Fibroblast of skin of right biceps (primary cell): ENCODE measurements at places on chromosomes 11 and 22.
A peak's percentile ranks its signal among the peaks of the same experiment; 100 is the strongest.

DNA sequence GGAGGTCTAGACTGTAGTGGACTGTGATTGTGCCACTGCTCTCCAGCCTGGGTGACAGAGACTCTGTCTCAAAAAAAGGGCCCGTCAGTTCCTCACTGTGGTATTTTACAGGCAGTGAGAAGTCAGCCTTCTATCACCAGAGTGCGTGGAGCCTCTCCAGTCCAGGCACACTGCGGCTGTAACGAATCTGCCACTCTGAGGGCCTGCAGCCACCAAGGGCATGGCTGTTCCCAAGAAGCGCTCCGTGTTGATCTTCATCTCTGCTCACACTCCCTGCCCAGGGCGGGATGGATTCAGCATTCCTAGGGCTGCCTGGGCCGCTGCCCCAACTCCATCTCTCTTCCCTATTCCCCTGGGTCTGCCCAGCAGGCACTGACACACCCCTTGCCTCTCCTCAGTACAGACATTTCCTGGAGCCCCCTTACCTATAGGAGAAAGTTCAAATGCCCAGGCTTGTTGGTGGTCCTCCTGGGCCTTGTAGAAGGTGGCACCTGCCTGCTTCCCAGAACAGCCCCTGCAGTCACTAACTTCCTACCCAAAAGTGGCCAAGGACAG, 148.4 kb downstream of the CACNA1I start:
- DNase-seq, result no peak

DNA sequence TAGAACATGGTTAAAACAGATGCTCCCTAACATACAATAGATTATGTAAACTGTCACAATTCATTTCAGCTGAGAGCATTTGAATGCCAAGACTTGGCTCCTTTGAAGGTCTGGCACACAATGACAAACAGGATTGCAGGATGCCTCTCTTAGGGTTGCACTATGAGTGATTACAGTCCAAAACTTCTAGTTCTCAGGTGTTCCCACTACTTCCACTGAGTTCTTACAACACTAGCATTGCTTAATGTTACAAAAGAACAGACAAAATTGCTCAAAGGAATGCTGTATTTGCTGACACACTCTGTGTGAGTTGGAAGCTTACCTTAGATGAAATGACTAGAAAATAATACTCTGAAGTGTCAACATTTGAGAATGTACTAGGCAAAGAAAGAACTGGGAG, 2413.8 kb upstream of the RAG2 start:
- DNase-seq, result no peak

DNA sequence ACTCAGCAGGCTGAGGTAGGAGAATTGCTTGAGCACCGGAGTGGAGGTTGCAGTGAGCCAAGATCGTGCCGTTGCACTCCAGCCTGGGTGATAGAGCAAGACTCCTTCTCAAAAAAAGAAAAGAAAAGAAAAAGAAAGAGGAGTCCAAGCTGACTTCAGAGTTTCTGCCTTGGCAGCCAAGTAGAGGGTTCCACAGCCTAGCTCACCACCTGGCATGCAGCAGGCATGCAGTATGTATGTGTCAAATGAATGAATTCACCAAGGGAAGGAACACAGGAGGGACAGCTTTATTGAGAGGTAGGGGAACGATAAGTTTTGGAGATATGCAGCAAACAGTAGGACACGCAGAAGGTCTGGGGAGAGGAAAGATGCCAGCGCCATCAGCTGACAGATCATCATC, 230.4 kb downstream of the BUD13 start:
- no peak for DNase-seq

DNA sequence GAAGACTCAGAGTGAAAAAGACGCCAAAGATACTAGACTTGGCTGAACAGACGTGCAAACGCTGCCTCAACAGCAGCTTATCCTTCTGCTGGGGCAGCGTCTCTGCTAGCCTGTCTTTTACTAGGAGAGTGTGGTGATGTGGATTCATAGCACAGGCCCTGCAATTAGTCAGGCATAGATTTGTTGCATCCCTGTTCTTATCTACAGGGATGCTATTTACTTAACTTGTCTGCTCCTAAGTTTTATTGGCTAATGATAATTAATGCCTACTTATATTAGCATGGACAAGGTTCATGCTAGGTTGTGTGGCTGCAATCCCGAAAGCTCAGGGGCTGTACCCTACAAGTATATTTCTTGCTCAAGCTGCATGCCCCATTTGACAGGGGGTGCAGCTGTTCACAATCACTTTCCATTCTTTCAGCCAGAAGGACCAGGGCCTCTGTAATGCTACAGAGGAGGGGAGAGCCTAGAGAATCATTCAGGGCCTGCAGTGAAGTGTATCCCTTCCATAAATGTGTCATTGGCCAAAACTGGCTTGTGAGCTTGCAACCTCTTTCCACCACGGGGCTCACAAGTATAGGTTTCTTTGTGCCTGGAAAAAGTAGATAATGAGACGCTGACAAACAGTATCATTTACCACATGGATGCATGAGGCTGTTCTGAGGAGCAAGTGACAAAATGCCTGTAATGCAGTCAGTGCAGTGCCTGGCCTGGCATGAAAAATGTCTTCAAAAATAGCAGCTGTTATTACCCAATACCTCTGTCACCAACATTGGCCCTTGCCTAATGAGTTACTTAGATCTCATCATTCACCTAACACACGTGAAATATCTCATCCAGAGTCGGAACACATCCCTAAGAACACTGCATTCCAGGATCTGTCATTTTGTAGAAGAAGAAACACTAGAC, 685.8 kb upstream of the API5 start:
- no peak for DNase-seq

DNA sequence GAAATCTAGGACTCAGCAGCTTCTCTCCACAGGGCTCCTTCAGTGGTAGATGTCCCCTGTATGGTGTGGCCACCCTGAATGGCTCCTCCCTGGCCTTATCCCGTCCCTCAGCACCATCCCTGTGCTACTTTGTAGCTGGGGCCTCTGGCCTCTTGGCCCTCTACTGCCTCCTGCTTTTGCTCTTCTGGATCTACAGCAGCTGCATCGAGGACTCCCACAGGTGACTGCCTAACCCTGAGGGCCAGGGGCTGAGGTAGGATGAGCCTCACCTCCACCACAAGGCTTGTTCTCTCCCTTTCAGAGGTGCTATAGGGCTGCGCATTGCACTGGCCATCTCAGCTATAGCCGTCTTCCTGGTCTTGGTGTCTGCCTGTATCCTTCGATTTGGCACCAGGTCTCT, 1.8 kb downstream of the TMEM179B start:
- DNase-seq, result no peak

- no peak for DNase-seq
These were observed 4.0 kb upstream of the ATP5MG start for GRCh38 chr11:118397448-118397847.

DNA sequence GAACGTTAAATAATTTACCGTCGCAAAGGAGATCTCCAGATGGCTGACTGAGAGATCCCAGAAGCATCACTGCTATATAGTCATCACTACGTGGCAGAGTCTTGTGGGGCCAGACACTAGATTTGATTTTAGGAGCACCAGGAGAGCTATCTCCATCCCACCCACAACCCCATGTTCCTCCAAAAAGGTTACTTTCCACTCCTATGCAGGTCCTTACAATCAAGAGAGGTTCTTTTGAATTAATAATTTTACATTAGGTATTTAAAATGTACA, 19.4 kb downstream of the GUCY1A2 start:
- peak; percentile 44 for DNase-seq

DNA sequence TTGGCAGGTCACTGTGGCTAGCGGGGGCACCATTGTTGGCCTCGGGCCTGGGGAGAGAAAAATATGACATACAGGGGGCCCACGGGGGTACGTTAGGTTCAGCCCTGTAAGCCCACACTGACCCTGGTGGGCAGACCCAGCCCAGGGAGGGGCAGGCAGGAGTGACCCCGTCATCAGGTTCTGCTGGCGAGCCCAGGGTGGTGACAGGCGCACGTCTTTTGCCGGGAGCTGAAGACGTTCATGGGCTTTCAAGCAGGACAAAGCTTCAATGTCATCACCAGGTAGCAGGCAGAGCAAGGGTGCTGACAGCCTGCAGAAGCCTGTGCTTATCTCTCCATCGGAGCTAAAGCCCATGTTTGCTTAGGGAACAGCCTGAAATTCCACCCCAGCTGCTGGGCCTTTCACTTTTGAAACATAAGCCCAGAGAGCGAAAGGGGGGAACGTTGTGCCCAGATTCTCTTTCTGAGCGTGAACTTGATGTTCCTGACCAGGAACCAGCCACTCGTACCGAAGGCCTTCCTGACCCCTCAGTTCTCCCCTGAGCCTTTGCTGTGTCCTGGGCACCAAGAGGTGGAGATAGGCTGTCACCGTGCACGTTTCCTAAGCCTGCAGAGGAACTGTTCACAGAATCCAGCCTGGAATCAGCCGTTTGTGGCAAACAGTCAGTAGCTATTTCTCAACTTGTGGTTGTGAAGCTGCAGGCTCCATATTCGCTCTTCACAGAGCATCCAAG, 74.0 kb upstream of the ATXN10 start:
- DNase-seq, result no peak

- peak; percentile 20 for DNase-seq
These were observed 7.5 kb upstream of the CSTF3 start for GRCh38 chr11:33168709-33169200.

DNA sequence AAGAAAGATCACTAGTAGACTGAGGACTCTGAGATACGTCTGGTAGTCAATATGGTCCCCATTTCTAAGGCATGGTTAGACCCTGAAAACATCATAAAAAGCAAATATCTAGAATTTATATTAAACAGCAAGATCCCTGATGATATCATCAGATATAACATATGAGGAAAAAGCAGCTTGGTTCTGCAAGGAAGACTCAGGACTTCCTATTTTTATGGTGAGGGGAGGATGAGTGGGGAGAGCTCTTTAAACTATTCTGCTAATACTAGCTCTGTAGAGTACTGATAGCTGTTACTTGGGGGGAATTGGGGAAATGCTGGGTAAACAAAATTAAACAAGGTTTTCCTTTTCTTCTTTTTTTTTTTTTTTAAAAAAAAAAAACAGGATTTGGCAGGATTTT, 235.8 kb downstream of the SWAP70 start:
- no peak for DNase-seq

DNA sequence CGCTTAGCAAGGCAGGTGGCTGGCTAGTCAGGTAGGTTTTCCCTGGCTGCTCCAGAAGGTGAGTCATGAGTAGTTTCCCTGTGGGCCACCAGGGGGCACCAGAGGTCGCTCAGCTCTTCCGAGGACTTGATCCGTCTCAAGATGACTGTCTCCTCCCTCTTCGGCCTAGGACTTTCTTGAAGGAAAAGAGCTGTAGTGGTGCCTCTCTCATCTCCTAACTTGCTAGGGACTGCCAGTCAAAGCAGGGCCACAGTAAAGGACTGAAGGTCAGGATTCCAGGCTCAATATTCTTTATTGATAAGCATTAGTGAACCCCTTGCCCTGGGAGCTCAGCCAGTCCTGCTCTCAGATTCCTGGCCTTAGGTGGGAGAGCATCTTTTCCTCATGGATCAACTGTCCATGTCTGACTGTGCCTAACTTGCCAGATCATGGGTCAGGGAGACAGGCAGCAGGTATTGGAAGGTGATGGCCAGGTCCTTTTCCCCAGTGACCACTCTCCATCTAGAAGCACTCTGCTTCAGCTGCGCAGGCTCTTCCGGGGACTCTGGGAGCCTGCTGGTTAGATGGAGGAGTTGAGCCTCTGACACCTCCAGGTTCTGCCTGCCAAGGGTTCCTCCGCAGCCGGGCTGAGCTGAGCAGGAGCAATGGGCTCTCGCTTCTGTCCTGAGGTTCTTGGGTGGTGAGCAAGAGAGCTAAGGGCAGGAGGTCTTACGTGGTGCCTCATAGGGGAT, 1.9 kb downstream of the POLD4 start:
- DNase-seq, result peak; percentile 71

GRCh38 chr22:39244496-39245129, at the start of gene PDGFB:
TSS of gene PDGFB (minus strand) at chr22:39244982. CDS start at chr22:39243963, 1,019 bp downstream.
- DNase-seq, result no peak

GRCh38 chr22:38062791-38063190, 5.6 kb downstream of the PICK1 start:
- DNase-seq, result no peak

DNA sequence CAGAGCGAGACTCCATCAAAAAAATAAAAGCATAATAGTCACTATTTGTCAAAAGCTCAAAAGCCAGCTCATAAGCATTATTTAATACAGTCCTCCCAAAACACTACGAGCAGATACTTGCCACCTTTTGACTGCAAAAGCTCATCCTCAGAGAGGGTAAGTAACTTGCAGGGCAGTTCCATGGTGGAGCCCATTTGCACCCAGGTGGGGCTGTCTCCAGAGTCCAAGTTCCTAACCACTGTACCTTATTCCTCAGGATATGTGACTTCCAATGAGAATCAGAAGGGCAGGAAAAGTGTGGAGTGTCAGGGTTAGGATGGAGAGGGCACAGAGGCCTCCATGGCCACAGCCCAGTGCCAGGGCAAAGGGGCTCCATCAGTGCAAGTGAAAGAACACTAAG, 28.6 kb upstream of the POU2AF1 start:
- no peak for DNase-seq

DNA sequence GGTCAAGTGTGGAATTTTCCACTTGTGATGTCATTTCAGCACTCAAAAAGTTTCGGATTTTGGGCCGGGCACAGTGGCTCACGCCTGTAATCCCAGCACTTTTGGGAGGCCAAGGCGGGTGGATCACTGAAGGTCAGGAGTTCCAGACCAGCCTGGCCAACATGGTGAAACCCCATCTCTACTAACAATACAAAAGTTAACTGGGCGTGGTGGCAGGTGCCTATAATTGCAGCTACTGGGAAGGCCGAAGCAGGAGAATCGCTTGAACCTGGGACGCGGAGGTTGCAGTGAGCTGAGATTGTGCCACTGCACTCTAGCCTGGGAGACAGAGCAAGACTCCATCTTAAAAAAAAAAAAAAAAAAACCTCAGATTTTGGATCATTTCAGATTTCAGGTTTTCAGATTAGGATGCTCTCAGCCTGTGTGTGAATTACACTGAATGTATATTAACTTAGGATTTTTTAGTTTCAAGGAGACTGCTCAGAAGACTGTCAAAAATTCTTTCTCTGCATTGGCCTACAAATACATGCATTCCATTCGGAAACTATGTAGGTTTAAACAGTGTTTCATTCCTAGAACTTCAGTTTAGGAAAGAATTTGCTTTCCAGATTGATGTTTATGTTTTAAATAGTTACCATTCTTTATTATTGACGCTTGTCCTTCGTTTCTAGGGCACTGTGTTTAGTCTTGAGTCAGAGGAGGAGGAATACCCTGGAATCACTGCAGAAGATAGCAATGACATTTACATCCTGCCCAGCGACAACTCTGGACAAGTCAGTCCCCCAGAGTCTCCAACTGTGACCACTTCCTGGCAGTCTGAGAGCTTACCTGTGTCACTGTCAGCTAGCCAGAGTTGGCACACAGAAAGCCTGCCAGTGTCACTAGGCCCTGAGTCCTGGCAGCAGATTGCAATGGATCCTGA, 48.0 kb downstream of the BID start:
- peak; percentile 65 for DNase-seq

- DNase-seq, result peak; percentile 88
These were observed 8.6 kb downstream of the HSCB start for GRCh38 chr22:28750471-28750881.

- DNase-seq, result peak; percentile 55
These were observed 8.2 kb downstream of the CREB3L1 start for GRCh38 chr11:46285594-46286033.

- peak; percentile 60 for DNase-seq
These were observed 210.5 kb downstream of the CTTN start for GRCh38 chr11:70608568-70609470.

- peak; percentile 12 for DNase-seq
These were observed 15.7 kb upstream of the IL10RA start for GRCh38 chr11:117970400-117971024.
